Placental epithelial cell (primary cell): ENCODE measurements at places on chromosomes 1 and 21. TPM values are rescaled to one million over a fixed set of nuclear protein-coding genes. Genes with fewer than 3 reads are reported as not detected.

The ARHGAP29 gene
- total RNA-seq: 89.1 and 182 TPM in 2 replicates

The BRINP2 gene
- 0.11 and 2.4 TPM in 2 replicates for total RNA-seq

The TMEM61 gene
- total RNA-seq: not detected in 2 replicates

The SLC22A15 gene
- 3.9 and 8.8 TPM in 2 replicates for total RNA-seq

The CD2 gene
- total RNA-seq: not detected in 2 replicates

The SETD4 gene
- 14.9 and 17.9 TPM in 2 replicates for total RNA-seq

The PDE9A gene
- total RNA-seq: 0.11 and 0.39 TPM in 2 replicates

The AADACL3 gene
- not detected in 2 replicates for total RNA-seq

The AIM2 gene
- total RNA-seq: 0.11 TPM in 1 of 2 replicates, not detected in the other

The NPPA gene
- not detected in 2 replicates for total RNA-seq

The ADCY10 gene
- under 0.01 TPM in 2 replicates for total RNA-seq

The NTNG1 gene
- under 0.01 and 0.33 TPM in 2 replicates for total RNA-seq

The CELA3A gene
- total RNA-seq: not detected in 2 replicates

The IL10 gene
- total RNA-seq: not detected in 2 replicates

The JAM2 gene
- 0.39 TPM in 1 of 2 replicates, not detected in the other for total RNA-seq

The SPATC1L gene
- 13.6 and 15.7 TPM in 2 replicates for total RNA-seq

The KIF2C gene
- 4.3 and 11.2 TPM in 2 replicates for total RNA-seq
